ENCODE measurements at places on chromosomes 16 and 17.
A peak's percentile ranks its signal among the peaks of the same experiment; 100 is the strongest.

DNA sequence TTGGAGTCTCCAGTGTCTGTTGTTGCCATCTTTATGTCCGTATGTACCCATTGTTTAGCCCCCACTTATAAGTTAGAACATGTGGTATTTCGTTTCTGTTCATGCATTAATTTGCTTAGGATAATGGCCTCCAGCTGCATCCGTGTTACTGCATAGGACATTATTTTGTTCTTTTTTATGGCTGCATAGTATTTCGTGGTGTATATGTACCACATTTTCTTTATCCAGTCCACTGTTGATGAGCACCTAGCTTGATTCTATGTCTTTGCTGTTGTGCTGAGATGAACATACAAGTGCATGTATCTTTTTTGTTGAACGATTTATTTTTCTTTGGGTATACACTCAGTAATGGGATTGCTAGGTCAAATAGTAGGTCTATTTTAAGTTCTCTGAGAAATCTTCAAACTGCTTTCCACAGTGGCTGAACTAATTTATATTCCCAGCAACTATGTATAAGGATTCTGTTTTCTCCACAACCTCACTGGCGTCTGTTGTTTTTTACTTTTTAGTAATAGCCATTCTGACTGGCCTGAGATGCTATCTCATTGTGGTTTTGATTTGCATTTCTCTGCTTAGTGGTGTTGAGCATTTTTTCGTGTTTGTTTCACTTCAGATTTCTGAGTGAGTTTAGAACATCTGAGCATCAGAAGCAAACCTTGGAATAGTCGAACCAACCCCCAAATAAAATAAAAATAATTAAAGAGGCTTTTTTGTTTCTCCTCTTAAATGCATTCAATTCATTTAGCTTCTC lies 304.7 kb downstream of the ZFHX3 start:
- no peak for DNase-seq

- no peak for DNase-seq
Observed at GRCh38 chr16:48942996-48943395, 333.0 kb upstream of the N4BP1 start.

DNA sequence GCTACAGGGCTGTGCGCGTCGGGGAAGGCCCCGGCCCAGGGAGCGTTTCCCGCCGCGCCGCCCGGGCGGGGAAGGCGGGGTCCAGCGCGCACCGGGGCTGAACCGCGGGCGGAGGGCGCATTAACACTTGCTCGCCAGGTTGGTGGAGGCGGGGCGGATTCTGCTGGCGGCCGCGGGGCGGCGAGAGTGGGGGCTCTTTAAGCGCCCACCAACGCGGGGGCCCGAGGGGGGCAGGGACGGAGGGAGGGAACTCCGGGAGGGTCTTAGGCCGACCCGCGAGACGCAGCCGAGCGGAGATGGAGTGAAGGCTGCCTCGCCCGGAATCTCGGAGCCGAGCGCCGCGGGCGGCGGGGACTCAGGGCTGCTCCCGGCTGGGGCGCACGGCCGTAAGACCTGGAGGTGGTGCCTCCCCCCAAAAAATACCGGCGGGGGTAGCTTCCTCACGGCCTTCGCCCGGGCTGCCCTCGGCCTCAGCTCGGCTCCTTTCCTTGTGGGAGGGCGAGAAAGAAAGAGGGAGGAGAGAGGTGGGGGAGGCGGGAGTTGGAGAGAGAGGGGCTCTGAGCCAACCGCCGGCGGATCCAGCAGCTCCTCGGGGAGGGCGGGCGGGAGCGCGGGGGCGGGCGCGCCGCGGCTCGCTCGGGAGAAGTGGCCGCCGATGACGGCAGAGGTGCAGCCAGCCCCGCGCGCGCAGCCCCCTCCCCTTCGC lies 415 bp upstream of the FOXF1 start:
- no peak for DNase-seq

- DNase-seq, result no peak
Observed at GRCh38 chr16:4733211-4733742, 794 bp downstream of the ANKS3 start.

DNA sequence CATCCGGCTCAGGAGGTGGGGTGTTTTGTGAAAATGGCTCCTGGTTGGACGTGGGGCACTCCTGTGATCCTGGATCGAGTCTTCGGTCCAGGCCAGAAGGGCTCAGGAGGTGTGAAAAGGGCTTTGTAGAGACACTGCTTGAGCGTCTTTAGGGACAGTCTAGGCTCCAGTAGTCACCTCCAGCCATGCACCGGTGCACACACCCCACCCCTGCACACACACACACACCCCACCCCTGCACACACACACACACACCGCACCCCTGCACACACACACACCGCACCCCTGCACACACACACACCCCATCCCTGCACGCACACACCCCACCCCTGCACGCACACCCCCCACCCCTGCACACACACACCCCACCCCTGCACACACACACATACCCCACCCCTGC lies 19.1 kb downstream of the CHMP1A start:
- no peak for DNase-seq

DNA sequence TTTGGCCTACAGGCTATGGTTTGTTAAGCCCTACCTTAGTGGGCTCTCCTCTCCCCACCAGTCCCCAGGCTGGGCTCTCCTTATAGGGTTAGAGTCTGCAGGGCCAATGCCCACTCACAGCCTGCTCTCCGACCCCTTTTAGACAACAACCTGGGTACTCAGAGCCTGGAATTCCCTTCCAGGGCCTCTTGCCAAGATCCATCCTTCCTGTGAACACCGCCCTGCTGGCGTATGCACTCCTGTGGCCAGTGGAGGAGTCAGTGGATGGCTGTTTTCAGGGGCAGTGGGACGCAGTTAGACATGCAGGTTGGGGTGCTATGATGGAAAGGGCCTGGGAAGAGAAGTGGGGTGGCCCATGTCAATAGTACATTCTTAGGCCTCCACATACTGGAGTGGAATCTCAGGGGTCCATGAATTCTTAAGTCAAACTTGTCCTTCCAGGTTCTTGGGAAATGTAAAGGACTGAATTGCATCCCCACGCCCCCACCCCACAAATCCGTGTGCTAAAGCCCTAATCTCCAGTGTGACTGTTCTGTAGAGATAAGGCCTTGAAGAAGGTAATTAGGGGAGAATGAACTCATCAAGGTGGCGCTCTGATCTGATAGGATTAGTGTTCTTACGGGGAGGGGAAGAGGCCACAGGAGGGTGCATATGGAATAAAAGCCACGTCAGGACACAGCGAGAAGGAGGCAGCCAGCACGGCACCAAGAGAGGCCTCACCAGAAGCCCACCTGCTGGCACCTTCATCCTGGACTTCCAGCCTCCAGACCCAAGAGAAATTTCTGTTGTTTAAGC lies 81.6 kb upstream of the CACNG5 start:
- no peak for DNase-seq

DNA sequence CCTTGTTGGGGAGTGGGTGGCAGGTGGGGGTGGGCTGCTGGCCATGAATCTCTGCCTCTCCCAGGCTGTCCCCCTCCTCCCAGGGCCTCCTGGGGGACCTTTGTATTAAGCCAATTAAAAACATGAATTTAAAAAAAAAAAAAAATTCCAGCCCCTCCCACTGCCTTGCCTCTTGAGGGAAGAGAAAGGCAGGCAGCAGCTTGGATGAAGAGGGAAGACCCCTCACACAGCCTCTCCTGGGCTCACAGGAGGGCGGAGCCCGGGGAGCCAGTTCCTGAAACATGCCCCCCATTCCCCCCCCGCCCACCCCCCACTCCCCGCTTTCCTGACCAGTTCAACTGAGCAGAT lies 1.8 kb upstream of the TCAP start:
- no peak for DNase-seq

DNA sequence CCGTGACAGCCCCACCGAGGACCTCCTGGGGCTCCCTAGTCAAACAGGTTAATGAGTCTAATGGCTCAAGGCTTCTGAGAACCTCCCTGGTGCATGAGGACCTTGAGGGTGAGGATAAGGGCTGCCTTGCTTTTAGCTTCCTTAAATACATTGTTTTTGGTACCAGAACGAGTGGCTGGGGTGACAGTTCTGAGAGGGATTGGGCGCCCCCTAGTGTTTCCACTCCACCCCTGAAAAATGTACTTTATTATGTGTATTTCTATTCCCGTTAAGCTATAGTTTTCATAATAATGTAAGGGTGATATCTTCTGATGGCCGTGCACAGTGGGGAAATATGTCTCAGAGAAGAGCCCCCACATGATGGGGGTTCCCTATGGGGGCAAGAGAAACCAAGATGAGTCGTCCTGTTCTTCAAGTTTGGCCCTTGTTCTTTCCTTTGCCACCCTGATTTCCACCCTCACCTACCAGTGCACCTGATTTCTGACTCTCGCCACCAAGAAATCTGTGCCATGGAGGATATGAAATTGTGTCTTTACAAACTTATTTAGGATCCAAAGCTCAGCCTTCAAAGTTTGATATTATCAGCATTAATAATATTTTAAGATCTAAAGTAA lies 14.5 kb upstream of the VWA3A start:
- peak; percentile 62 for DNase-seq

- DNase-seq, result no peak
Observed at GRCh38 chr16:66103211-66103610, 263.3 kb upstream of the CDH5 start.

- DNase-seq, result no peak
Observed at GRCh38 chr17:72004011-72004427, 116.8 kb upstream of the SOX9 start.

- DNase-seq, result no peak
Observed at GRCh38 chr17:73142872-73143381, 21.9 kb upstream of the SSTR2 start.

GRCh38 chr16:88750854-88751253 lies 34.2 kb downstream of the PIEZO1 start:
- DNase-seq, result no peak

GRCh38 chr16:10663744-10664143 lies 31.0 kb downstream of the TEKT5 start:
- DNase-seq, result no peak

DNA sequence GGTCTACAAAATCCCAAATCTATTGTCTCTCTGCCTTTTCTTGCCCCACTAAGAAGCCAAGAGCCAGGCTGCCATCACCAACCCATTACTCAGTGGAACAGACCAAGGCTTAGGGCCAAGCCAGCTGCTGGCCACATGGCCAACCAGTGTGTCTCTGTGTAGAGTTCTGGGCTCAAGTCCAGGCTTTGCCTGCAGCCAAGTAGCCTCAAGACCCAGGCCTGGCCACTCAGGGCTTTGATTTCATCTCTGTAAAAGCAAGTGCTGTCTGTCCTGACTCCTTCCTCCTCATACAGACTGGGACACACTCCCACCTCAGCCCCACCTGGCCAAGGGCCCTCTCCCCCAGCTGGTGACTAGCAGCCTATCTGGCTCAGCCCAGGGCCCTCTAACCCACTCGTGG lies 14.6 kb downstream of the SREBF1 start:
- no peak for DNase-seq

- no peak for DNase-seq
Observed at GRCh38 chr16:83715217-83715920, 92.4 kb upstream of the HSBP1 start.

- no peak for DNase-seq
Observed at GRCh38 chr16:8894736-8895334, 12.7 kb downstream of the LITAFD start.

- no peak for DNase-seq
Observed at GRCh38 chr17:48066192-48066591, 18.0 kb downstream of the NFE2L1 start.

DNA sequence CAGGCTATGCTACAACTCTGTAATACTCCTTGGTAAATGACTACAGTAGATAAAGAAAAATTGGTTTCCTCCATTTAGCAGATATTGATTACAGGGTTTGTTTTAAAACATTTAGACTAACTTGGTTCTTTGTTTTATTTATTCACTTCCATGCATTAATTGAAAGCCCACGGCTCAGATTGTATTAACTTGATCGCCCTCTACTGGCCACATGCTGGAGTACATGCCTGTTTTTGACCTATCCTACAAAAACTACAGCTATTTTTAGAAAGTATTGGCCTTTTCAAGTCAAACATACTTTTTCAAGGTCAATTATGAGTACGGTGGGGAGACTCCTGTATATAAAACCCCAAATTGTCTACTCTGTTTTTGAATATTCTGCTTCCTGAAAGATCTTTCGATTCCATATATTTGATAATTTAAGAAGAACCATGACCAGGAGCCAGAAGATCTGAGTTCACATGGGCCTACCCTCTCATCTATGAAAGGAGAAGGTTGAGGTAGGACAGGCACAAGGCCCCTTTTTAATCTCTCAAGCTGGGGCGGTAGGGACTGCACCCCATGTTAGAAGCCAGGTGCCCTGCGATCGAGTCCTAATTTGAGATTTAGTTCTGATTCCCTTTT lies 51.8 kb downstream of the CA10 start:
- peak; percentile 3 for DNase-seq

- no peak for DNase-seq
Observed at GRCh38 chr17:50304781-50305404, 30.6 kb downstream of the TMEM92 start.

Data from stimulated activated CD4-positive, alpha-beta T cell treated with anti-CD3 and anti-CD28 coated beads, Interleukin-1b, Interleukin-23, amount 100 ng/mL, for 1 hour (primary cell).